Mesothelial cell of epicardium (in vitro differentiated cells): ENCODE measurements at places on chromosomes 11 and 22.

DNA sequence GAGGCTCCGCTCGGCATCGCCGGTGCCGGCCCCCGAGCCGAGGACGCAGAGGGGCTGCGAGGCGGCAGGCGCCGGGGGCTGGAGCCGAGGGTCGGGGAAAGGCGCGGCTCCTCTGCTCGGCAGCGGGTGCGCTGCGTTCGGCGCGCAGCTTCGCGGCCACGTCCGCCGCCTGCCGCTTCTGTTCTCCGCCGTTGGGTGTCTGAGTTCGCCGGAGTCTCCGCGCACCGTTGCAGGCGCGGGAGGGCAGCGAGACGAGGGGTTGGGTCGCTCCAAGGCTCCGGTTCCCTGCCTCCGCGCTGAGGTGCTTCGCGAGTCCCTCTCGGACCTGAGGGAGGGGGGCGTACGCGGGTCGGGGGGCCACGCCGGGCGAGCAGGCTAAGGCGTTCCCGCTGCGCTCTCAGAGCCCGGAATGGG is 347 bp downstream of the MN1 start:
- DNase-seq = no peak

GRCh38 chr11:1330473-1330872 is 21.0 kb upstream of the TOLLIP start:
- no peak for DNase-seq

DNA sequence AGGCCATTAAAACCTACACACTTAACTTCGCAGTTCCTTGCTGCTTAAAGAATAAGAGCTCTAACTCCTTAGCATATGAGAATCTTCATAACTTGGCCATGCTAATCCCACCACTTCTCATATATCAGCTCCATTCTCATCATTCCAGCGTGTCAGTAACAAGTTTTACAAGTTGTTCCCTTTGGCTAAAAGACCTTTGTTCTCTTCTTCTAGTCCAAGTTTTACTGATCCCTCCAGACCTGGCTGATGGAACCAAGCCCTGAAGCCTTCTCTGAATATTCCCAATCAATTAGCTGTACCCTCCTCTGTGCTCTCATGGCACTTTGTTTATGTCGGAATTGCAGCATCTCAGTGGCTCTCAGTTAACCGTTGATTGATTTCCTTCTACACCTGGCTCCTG is 35.8 kb downstream of the GAB2 start:
- no peak for DNase-seq

GRCh38 chr11:19246816-19247215 is 6.1 kb upstream of the E2F8 start:
- DNase-seq = no peak

DNA sequence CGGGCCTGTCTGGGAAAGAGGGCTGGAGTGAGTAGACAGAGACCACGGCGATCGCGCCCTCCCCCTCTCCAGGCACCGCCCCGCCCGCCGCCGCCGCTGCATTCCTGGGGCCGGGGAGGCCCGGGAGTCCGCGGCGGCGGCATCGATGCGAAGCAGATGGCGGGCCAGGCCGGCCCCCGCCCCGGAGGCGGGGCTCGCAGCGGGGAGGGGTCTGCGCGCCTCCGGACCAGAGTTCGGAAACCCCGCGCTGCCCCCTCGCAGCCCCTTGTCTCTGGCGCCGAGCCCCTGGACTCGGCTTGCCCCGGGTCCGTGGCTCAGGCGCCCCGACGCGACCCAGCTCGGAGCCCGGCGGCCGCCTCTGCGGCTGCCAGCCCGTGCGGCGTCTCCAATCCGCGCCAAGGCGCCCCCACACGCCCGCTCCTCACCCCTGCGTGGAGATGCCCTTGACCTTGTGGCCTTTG is 1.3 kb downstream of the SCARF2 start:
- peak; percentile 79 for DNase-seq

GRCh38 chr22:28983788-28984441 is 77.7 kb downstream of the C22orf31 start:
- no peak for DNase-seq

- no peak for DNase-seq
Measured at GRCh38 chr11:57566905-57567514, 462 bp downstream of the UBE2L6 start.

DNA sequence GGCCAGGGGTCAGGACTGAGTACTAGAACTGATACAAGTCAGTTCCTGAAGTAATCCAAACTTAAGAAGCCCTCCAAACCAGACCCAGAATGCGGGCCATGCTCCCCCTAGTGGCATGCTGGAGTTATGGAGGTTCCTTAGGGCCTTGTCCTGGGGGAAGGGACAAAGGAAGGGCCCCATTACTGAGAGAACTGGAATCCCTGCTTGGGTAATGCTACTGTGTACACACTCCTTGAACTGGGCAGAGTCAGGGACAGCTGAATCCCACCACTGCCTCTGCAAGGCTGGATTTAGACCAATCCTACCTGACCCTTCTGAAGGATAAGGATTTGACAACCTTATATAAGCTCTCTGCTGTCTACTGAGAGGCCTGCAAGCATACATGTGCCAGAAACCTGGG is 97.3 kb upstream of the AKIP1 start:
- DNase-seq = peak; percentile 75

GRCh38 chr11:10597877-10598351 is 29.4 kb upstream of the LYVE1 start:
- no peak for DNase-seq

DNA sequence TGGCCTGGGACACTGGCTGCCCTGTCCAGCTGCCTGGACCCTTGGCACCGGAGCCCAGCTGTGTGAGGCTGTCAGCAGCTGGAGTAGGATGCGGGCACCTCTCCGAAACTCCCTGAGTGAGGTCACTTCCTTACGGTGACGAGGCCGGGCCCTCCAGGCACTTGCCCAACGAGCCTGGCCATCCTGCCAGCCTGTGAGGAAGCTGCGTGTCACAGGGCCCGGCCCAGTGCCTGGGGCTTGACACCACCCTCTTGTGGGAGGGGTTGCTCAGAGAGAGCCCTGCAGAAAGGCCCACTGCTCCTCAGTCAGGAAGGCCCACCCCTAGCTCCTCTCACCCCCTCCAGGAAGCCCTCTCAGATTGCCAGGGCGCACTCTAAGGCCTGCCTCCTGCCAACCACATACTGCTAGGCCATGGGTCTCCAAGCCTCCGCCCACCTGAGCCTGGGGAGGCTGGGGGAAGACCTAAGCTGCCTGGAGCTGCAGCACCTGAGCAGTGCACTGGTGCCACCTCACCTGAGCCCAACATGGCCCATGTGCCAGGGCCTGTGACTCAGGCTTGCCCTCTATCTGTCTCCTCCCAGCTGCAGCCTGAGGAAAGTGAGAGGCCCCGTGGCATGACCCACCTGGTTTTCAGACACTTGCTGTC is 4.3 kb upstream of the PHLDA2 start:
- DNase-seq = no peak

GRCh38 chr11:38839071-38839470 is 2241.0 kb upstream of the RAG2 start:
- DNase-seq = no peak

- DNase-seq = no peak
Measured at GRCh38 chr11:125627236-125627910, 2.4 kb downstream of the CHEK1 start.
